ENCODE measurements at places on chromosomes 7 and 10. TPM values are rescaled to one million over a fixed set of nuclear protein-coding genes. Genes with fewer than 3 reads are reported as not detected.

DNA sequence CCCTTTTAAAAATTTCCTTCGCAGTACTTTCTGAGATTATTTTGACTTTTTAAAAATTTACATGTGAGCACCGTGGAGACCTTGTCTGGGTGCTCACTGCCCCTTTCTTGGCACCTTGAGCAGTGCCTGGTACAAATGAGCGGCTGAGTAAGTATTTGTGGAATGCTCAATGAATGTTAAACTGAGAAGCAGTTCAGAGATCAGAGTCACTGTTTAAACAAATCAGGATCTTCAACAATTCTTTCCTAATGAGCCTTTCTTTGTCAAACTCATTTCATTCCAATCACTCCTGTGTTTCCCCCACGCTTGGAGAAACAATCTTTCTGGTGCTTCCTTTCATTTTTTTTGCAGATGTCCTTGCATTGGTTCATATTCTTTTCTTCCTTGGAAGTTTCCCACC is 611.3 kb upstream of the GALNT17 start:
- DNase-seq = no peak
- no peaks in the 10 kb centered on the region for H3K4me1 ChIP-seq
- no peaks in the 10 kb centered on the region for H3K36me3 ChIP-seq
- H3K27me3 ChIP-seq = peaks cover 5% of the 10 kb centered on the region

DNA sequence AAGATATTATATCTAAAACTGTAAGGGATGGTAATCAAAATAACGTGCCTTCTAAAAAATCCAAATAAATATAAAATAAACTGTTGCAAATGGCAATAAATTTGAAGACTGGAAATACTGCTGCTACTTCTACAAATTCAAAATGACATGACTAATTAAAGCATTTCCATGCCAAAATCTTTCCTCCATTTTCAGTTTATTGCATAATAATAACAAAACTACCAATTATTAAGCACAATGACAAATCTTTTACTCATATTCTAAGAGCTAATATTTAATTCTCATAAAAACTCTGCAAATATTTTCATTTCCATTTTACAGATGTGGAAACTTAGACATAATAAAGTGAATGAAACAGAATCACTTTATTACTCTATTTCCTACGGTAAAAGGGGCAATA is 38.8 kb upstream of the NEBL start:
- DNase-seq = no peak
- no peaks in the 10 kb centered on the region for H3K27me3 ChIP-seq
- H3K4me3 ChIP-seq = no peak overlapping the region

The GPR15LG gene
- not detected for total RNA-seq

- no peaks in the 10 kb centered on the region for H3K36me3 ChIP-seq
- DNase-seq = no peak
- no peak overlapping the region for H3K27ac ChIP-seq
- H3K27me3 ChIP-seq = peaks cover 11% of the 10 kb centered on the region
- no peaks in the 10 kb centered on the region for H3K4me1 ChIP-seq
Observed at GRCh38 chr10:133164816-133165555, 5.0 kb downstream of the KNDC1 start.

GRCh38 chr10:103455235-103455634 is 3.1 kb upstream of the CALHM2 start:
- no peaks in the 10 kb centered on the region for H3K27me3 ChIP-seq
- H3K4me3 ChIP-seq = no peak overlapping the region
- H3K36me3 ChIP-seq = peaks cover 17% of the 10 kb centered on the region

The PRKAR1B gene
- 26.5 TPM for total RNA-seq

The DKK1 gene
- not detected for total RNA-seq

The ZYX gene
- total RNA-seq = 199 TPM

The SUGCT gene
- 0.57 TPM for total RNA-seq
